ENCODE measurements at places on chromosomes 12 and 14.
A peak's percentile ranks its signal among the peaks of the same experiment; 100 is the strongest.

DNA sequence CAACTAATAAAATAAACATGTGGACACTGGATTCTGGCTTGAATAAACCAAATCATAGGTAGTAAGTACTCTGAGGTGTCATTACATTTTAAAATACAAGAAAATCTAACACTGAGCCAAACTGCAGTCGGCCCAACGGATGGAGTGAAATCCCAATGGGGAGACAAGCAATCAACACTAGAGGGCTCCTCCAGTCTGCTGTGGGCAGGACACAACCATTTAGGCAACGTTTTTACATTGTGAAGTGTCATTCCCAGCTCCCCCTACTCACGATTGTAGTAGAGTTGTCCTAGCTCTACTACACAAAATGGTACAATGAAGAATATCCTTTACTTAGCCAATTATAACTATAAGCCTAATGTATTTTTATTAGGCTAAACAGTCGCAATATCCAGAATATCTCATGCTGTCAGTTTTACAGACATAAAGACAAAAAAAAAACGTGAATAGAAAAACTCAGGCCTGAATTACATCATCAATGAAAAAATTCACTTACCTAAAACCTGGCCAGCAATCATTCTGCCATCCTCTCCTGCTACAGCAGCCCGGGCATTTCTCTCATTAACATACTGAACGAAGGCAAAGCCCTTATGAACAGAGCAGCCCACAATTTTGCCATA, 35.7 kb downstream of the HNRNPC start:
- DNase-seq, result no peak

- DNase-seq, result no peak
Measured at GRCh38 chr14:58787592-58787991, 149.8 kb downstream of the DACT1 start.

GRCh38 chr14:103819503-103820307, 27.7 kb downstream of the PPP1R13B start:
- DNase-seq, result no peak

DNA sequence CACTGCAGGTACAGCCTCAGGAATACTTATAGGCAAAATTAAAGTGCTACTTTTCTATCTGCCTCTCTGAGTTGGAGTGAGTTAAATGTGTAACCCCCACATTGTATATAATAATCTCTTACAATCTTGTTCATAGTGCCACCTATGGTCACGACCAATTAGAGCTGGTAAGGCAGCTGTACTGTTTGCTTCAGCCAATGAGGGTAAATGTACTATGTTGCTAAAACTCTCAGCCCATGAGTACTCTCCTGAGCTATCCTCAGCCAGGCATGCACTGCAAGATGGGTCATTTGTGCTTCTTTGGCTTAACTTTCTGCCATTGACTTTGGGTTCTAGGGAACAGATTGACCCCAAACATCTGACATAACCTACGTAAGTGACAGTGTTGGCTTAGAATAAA, 15.0 kb upstream of the MDM2 start:
- DNase-seq, result no peak

- no peak for DNase-seq
Measured at GRCh38 chr12:94587266-94588241, 62.8 kb downstream of the TMCC3 start.

- DNase-seq, result no peak
Measured at GRCh38 chr14:55930016-55930784, 188.0 kb upstream of the PELI2 start.

- DNase-seq, result peak; percentile 16
Measured at GRCh38 chr14:61461808-61462275, 140.5 kb downstream of the PRKCH start.

DNA sequence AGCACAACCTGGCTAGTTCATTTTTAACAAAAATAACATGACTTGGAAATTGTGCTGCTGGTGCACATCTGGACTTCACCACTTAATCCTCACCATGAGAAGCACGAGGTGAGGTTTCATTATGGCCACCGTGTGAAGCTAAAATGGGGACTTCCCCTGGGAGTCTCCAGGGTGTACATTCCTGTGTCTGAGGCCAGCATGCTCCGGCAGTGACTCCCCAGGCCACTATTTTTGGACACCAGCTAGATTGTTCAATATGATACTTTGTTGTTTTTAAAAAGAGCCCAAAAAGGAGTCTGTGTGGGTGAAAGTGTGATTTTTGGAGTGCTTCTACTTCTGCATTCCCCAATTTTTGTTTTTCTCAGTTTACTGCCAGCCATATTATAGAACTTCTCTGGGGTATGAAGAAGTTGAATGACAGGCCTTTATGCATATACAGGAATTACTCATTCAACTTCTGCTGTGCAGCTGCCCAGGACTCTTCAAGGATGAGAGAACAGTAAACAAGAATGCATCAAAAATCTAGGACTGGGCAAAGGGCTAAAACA, 16.9 kb upstream of the AICDA start:
- DNase-seq, result no peak

DNA sequence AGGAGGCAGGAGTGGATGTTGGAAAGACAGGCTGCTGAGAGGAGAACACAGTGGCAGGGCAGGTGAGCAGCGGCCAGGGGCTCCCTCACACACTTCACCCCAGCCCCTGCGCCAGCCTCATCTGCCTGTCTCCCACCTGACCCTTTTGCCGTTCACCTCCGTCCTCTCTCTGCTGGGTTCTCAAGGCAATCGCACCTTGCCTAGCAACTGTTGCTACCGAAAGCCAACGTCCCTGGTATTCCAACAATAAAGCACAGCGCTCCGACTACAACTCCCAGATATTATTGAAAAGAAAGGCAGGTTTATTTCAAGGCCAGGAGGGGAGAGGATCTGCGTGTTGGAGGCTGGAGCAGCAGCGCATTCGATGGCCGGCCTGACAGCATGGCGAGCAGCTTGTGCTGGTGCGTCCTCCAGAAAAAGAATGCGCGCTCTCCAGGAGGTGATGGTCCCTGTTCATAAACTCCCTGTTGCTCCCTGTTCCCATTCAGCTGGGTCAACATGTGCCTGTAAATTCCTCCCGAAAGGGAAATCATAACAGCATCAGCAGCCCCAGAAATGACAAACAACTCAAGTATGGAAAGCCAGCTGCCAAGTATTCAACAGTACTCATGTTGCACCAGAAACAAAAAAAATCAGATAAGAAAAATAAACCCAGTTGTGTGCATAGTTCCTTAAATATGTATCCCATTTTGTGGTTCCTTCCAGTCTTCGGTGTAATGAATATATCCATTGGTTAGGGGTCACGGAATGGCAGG, 153.0 kb upstream of the DIO3 start:
- DNase-seq, result no peak

- DNase-seq, result peak; percentile 15
Measured at GRCh38 chr14:26394150-26394810, 203.6 kb downstream of the NOVA1 start.

GRCh38 chr14:68660495-68660894, 132.4 kb downstream of the ZFP36L1 start:
- DNase-seq, result no peak

Data from SHP77 (cell line).